Right lobe of liver (tissue), 6 donors: ENCODE measurements at places on chromosomes 1 and 21. TPM values are rescaled to one million over a fixed set of nuclear protein-coding genes. Genes with fewer than 3 reads are reported as not detected.

Gene LCE1F
- not detected for total RNA-seq

Gene SIK1
- total RNA-seq = 42.0 TPM

- no peak for DNase-seq
These were observed 53.9 kb upstream of the ASPM start for GRCh38 chr1:197200272-197200899.

Gene PDC
- total RNA-seq = not detected

Gene LRRC8B
- total RNA-seq = 1.8 TPM

DNA sequence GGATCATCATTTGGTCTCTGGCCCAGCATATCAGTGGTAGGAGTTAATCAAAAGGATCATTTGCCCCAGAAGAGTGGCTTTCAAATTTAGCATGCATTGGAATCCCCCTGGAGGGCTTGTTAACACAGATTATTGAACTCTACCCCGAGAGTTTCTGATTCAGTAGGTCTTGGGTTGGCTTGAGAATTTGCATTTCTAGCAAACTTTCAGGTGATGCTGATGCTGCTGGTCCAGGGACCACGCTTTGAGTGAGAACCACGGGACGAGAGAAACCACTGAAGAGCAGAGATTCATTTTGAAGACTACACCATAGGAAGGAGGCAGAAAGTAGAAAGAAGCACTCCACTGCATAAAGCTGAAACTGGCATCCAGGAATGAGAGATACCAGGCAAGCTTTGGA is 81.3 kb upstream of the DUSP10 start:
- no peak for DNase-seq

DNA sequence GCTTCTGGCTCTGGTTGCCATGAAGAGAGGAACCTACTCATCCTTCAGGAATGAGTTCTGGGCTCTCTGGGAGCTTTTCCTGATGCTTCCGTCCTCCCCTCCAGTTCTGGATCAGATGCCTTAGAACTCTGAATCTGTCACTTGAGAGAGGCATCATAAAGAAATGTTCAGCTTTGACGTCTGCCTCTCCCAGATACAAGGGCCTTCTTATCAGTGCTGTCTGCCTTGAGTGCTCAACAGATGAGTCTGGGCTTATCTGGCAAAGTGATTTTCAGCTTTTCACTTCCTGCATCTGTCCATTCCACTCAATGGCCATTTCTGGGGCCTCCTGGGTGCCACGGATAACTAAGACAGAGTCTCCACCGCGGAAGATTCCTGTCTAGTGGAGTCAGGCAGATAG is 12.3 kb upstream of the OTUD3 start:
- DNase-seq = no peak

GRCh38 chr1:109787845-109788601 is 24.3 kb upstream of the EPS8L3 start:
- DNase-seq = no peak

- DNase-seq = no peak
These were observed 578.6 kb upstream of the PBX1 start for GRCh38 chr1:163980394-163980793.

GRCh38 chr1:8439015-8439702 is 121.2 kb downstream of the SLC45A1 start:
- DNase-seq = peak; percentile 78

GRCh38 chr1:15189692-15190370 is 36.3 kb downstream of the TMEM51 start:
- no peak for DNase-seq

Gene NBPF9
- total RNA-seq = 20.4 TPM
